ENCODE measurements at places on chromosomes 1 and 21. TPM values are rescaled to one million over a fixed set of nuclear protein-coding genes. Genes with fewer than 3 reads are reported as not detected.

DNAJC8 gene
- 105 TPM for total RNA-seq

RNPC3 gene
- 6.4 TPM for total RNA-seq

- no peak for DNase-seq
Observed at GRCh38 chr21:45847870-45848269, 133.7 kb upstream of the COL6A1 start.

SERPINC1 gene
- total RNA-seq: not detected

GRCh38 chr1:232805269-232806185 lies at the start of gene MAP10:
Gene MAP10 (plus strand): TSS chr1:232805416. CDS start chr1:232805450, 34 bp downstream.
- peak; percentile 12 for DNase-seq

DNA sequence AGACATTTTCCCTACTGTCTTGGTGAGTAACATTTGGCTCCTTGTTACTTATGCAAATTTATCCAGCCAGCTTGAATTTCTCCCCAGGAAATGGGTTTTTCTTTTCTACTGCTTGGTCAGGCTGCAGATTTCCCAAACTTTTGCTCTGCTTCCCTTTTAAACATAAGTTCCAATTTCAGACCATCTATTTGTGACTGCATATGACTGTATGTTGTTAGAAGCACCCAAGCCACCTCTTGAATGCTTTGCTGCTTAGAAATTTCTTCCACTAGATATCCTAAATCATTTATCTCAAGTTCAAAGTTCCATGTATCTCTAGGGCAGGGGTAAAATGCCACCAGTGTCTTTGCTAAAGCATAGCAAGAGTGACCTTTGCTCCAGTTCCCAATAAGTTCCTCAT lies 32.3 kb upstream of the CITED4 start:
- DNase-seq: no peak

LEMD1 gene
- total RNA-seq: 0.52 TPM

DNA sequence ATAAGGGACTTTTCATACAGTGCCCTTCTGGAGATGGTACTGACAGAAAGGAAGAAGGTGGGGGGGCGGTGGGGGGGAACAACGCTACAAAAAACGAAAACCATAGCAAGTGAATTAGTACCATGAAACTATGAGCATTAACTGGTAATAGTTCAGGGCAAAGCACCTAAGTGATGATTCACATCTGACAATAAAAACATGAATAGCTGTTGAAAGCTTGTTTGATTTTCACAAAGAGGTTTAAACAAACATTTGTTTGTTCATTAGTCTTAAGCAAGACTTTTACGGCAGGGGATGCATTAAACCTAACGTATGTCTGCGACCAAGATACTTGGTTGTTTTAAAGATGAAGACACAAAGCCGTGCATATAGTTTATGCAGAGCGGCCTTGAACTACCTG lies 177.5 kb downstream of the LMO4 start:
- DNase-seq: no peak

- DNase-seq: peak; percentile 6
Observed at GRCh38 chr1:230797942-230798365, 50.8 kb downstream of the CAPN9 start.

GRCh38 chr1:115129071-115129640 lies 39.9 kb upstream of the TSPAN2 start:
- DNase-seq: no peak

ADGRL2 gene
- 22.4 TPM for total RNA-seq

LIN28A gene
- total RNA-seq: not detected

DNA sequence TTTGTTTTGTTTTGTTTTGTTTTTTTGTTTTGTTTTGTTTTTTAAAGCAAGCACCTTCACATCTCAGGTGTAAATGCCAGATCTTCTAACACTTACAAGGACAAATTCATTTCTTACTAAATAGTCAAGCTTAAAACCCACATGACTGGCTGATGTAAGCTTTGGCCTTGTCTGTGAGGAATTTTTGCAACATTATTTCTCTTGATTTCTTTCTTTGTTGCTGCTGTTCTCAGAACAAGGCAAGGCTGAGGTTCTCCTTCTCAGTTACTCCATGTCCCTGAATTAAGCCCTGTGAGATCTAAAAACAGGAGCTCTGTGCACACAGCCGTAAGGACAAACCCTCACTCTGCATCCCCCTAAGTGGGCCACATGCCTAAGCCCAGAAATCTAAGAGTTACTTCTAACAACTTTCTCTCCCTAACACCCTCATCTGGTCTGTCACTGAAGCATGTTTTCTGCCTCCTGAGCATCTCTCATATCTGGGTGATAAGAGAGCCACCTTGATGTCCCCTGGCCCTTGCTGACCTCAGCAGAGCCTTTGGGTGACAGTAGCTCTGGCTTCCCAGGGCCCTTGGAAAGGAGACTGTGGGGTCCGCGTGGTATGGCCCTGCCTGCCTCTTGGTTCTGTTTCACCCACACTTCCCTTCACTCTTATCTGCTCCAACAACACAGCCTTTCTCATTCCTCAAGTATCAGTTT lies 81.2 kb upstream of the HOOK1 start:
- no peak for DNase-seq

LHX8 gene
- total RNA-seq: not detected

FBXO2 gene
- total RNA-seq: 0.51 TPM

GRCh38 chr1:236990052-236990445 lies 14.2 kb downstream of the MT1HL1 start:
- DNase-seq: no peak

All from epithelial cell of proximal tubule (primary cell).